ENCODE measurements at places on chromosomes 6 and 20. TPM values are rescaled to one million over a fixed set of nuclear protein-coding genes. Genes with fewer than 3 reads are reported as not detected.
A peak's percentile ranks its signal among the peaks of the same experiment; 100 is the strongest.

- DNase-seq, result no peak
Measured at GRCh38 chr6:48835421-48835958, 627.6 kb downstream of the MMUT start.

DNA sequence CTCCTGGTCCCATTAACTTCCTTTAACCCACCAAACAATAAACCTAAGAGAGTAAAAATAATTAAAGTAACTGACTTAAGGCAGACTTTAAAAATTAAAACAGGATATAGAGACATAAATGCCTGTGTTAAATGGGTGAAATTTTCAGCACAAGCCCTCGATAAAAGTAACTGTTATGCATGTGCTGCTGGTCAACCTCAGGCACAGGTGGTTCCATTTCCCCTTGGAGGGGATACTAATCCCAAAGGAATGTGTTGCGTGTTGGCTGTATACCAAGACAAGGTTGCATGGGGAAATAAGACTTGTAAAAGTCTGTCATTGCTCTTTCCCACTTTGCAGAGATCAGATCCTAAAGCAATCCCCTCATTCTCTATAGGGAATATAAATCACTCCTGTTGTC lies 25.8 kb downstream of the HLA-A start:
- peak; percentile 77 for DNase-seq

DNA sequence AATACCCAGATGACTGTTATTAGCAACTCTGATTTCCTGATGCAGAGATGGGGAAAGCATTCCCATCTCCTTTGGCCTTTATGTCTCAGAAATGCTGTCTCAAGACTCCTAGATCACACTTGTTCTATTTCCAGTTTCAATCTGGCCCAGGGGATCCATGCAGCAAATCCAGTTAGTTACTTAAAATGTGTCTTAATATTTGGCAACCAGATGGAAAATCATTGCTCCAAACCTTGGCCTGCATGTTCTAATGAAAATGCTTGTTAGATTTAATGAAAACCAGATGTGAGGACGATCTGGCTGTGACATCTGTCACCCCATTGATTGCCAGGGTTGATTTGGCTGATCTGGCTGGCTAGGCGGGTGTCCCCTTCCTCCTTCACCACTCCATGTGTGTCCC lies 125.2 kb downstream of the TSHZ2 start:
- no peak for DNase-seq

DNA sequence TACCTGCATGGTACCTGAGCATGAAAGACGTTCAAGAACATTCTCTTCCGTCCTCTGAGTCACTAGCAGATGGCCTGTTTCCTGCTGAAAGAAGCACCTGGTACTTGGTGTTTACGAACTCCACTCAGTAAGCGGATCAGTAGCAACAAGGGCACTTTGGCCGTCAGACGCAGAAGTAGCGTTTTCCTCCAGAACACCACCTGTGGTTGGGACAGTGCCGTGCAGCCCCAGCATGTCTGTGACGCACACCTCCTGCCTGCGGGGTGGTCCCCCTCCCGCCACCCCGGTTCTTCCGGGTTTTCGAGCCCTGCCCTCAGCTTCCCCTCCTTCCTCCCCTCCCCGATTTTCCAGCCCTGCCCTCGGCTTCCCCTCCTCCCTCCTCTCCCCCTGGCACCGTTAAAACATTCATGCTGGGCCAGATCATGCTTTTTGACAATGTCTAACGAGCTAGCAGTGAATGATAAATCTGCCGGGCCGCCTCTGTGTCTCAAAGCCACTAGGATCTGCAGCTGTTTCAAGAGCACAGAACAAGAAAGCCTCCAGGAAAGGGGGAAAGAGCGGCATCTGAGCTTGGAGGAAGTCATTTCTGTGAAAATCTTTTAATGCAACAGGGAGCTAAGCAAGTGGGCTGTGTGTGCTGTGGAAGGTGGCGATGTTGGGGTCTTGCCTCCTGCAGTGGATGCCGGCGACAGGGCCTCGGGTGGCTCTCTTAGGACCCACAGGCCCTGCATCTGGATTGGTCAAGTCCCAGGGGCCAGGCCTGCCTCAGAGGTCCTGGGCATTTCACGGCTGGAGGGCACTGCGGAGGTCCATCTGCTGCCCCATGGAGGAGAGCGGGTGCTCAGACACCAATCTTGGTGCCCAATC lies 207.9 kb downstream of the ERMARD start:
- no peak for DNase-seq

GRCh38 chr6:125918681-125919566 lies 37.6 kb upstream of the HINT3 start:
- peak; percentile 96 for DNase-seq

DNA sequence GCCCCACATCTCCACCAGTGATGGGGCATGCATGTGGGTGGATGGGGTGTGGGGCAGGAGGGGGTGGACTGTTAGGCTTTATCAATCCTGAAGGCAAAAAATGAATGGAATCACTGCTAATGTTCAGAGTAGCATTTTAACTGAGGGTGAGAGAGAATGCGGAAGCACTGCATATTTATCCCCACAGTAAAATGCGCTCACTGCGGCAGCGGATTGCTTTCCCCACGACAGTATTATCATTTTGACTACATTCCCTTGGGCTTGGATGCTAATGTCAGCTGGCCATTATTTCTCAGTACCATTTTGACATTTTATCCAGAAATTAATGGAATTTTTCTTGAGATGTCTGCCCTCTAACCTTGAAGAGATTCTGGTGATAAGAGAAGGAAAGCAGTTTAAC lies 13.4 kb downstream of the ALDH8A1 start:
- DNase-seq, result no peak

DNA sequence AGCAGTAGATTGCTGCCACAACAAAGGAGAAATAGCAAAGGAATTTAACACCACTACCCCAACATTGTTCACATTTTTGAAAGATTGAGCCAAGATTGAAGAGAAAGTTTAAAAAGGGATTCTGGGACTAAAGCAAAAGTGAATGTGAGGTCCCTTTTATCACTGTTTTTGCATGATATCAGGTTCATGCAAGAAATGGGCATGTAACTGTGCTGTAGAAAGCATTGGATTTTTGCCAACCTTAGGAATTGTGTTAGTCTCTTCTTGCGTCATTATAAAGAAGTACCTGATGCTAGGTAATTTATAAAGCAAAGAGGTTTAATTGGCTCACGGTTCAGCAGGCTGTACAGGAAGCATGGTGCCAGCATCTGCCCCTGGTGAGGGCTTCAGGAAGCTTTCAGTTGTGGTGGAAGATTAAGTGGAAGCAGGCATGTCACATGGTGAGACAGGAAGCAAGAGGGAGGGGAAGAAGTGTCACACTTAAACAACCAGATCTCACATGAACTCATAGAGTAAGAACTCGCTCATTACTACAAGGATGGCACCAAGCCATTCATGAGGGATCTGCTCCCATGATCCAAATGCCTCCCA lies 4.6 kb upstream of the GJB7 start:
- peak; percentile 6 for DNase-seq

DNA sequence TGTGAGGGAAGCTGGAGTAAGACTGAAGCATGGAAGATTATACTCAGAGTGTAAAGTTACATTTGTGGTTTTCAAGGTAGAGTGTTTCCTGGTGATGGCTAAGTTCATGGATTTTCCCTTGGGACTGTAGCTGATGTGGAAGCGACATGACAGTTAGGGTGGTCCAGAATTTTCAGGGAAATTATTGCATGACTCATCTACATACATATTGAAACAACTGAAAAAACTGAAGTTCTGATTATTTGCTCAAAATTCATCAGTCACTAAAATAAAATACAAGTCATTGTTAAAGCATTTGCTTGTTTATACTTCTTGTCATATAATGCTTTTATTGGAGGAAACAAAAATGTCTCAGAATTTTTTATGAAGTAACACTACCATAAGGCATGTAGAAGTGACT lies 700.0 kb downstream of the RFPL4B start:
- DNase-seq, result no peak

DNA sequence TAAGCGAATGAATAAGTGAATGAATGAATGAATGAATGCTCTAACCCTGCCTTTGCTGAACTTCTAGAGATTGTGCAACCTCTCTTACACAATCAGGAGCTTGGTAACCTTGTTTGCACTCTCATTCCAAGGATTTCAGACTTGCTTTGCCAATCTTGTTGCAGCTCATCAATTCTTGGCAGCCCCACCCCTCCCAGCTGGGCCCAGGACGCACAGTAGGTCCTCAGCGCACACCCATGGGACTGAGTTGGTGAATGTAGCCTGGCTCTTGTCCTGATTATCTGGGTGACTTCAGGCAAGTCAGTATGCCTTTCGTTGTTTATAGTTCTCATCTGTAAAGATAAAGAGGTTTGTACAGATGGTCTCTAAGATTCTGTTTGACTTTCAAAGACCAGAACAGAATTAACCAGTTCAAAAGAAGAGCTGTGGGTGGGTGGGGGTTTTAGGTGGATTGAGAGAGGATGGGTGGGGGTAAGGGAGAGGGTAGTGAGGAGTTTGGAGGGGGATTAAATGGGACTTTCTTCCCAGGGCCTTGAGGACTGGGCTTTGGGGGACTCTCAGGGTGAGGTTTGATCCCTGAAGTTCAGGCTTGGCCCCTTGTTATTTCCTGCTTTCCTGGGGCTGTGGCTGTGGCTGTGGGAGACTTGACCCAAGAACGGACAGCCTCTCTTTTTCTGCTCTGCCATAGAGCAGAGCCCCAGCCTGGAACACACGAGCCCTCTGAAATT lies 33.2 kb downstream of the VEGFA start:
- DNase-seq, result no peak

- DNase-seq, result no peak
Measured at GRCh38 chr6:90021711-90022110, 127.4 kb downstream of the GJA10 start.

DNA sequence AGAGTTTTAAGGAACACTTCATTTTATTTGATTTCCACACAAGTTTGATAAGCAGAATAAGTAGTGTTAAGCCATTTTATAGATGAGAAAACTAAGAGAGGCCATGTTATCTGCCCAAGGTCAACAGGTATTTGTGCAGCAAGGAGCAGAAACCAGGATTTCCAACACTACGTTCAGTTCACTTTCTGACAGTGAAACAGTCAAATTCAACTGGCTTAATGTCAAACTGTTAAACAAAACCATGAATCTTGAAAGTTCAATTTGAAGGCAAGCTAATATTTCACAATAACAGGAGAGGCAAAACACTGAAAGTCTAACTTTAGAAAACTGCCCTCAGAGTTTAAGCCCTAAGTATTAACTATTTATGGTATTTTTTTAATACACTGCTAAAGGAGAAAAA lies 32.6 kb downstream of the DTNBP1 start:
- no peak for DNase-seq

DNA sequence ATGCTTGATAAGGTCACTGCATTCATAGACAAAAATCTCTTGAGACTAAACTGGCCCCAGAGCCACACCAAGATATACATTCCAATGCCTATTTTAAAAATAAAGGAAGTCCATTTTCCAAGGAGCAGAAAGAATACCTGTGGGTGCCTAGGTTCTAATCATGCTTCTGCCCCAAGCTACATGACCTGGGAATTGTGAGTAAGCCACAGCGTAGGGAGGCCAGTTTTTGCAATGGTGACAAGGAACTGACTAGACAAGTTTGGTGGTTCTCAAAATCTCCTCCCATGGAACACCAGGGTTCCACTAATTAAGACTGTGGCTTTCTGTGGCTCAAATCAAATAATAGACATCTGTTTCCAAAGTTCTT lies 83.3 kb downstream of the GMDS start:
- DNase-seq, result peak; percentile 76

- peak; percentile 63 for DNase-seq
Measured at GRCh38 chr20:51687108-51687507, 81.1 kb downstream of the ATP9A start.

DNA sequence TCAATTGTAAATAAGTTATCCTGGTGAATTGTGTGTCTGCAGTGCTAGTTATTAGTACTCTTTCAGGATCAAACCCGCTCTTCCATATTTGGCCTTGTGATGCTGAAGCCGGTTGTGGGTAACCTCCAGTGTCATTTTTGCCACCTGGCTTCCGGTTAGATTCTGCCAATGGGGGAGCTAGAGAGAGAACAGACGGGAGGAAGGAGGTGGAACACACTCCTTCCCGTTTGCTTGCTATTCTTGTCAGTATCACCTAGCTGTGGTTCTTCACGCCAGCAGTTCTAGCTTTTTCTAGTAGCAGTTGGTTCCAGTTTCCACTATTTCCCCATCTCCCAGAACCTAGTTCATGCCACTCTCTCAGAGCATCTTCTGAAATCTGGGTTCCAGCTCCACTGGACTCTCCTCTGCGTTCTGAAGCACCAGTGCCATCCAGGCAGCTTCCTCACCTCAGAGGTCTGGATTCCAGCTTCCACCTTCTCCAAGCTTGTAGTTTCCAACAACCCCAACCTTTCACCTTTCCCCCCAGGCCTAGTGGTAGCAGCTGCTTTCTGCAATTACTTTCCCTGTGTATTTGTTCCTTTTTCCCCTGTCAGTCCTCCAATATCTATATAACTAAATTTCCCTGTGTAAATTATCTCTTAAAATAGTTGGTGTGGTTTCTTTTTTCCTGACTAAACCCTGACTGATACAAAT lies 46.9 kb upstream of the LOC128125822 start:
- DNase-seq, result no peak

DNA sequence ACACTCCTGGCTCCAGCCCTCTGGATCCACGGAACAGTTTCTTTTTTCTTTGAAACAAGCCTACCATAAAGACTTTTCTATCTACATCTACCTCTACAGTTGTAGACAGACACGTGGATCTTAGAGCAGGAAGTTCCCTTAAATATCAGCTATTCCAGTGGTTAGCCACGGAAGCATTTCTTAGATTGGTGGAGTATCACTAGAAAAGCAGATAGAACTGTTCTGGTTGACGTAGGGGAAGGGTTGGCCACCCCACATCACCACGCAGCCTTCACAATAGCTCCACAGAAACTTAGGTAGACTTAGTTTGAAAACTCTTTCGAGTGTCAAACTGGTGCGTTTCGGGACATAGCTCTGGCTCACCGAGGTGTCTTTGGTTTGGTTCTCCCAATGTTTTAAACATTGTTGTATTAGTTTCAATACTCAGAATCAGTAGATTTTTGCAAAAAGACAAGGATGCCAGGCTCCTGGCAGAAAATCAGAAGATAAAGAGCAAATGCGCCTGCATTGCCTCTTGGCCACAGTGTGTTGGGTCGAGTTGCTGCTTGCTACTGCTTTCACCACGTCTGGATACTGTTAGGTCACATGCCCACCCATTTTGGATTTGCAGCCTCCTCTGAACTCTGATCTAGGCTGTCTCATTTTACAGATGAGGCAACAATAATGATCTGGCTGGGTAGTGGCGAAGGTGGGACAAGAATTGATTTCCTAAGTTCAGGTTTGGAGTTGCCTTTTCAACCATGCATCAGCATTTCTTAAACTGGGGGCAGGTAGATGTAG lies 71.5 kb upstream of the DTNBP1 start:
- no peak for DNase-seq

- no peak for DNase-seq
Measured at GRCh38 chr6:99080191-99080590, 132.4 kb upstream of the FBXL4 start.

The PSMF1 gene
- polyA plus RNA-seq, result 218 TPM

The TOX2 gene
- polyA plus RNA-seq, result 0.96 TPM

The HTR1B gene
- polyA plus RNA-seq, result 1.6 TPM

The NELFE gene
- polyA plus RNA-seq, result 64.6 TPM

The NR2E1 gene
- not detected for polyA plus RNA-seq

The NKX2-2 gene
- not detected for polyA plus RNA-seq

The HLA-DMB gene
- polyA plus RNA-seq, result 0.03 TPM

The CENPQ gene
- 5.9 TPM for polyA plus RNA-seq

The SAPCD1 gene
- polyA plus RNA-seq, result 1.8 TPM

The SLC17A2 gene
- polyA plus RNA-seq, result not detected

The PACSIN1 gene
- polyA plus RNA-seq, result 0.02 TPM

The HLA-DQB2 gene
- polyA plus RNA-seq, result not detected

The NOX3 gene
- not detected for polyA plus RNA-seq
